ENCODE measurements at places on chromosomes 7 and 10. TPM values are rescaled to one million over a fixed set of nuclear protein-coding genes. Genes with fewer than 3 reads are reported as not detected.

- H3K4me3 ChIP-seq = no peak overlapping the region
- no peaks in the 10 kb centered on the region for H3K27me3 ChIP-seq
- DNase-seq = no peak
- H3K36me3 ChIP-seq = no peaks in the 10 kb centered on the region
- H3K27ac ChIP-seq = no peak overlapping the region
These were observed 62.0 kb upstream of the EGFR start for GRCh38 chr7:54956865-54957264.

DNA sequence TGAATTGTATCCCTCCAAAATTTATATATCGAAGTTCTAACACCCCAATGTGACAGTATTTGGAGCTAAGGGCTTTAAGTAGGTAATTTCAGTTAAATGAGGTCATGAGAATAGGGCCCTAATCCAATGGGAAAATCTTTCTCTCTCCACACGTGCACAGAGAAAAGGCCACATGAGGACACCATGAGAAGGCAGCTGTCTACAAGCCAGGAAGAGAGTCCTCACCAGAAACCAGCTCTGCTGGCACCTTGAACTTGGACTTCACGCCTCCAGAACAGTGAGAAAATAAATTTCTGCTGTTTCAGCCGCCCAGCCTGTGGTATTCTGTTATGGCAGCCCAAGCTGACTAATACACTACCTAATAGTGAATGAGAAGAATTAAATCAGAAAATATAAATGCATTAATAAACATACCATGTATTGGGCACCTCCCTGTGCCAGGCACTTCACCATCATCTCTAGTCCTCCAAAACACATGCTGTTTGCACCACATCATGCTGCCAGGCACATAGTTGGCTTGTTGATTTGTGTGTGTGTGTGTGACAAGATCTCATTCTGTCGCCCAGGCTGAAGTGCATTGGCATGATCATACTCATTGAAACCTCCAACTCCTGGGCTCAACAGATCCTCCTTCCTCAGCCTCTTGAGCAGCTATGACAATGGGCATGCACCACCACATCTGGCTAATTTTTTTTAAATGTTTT is 9.1 kb upstream of the TOMM7 start:
- H3K4me3 ChIP-seq = no peak overlapping the region
- DNase-seq = no peak

DNA sequence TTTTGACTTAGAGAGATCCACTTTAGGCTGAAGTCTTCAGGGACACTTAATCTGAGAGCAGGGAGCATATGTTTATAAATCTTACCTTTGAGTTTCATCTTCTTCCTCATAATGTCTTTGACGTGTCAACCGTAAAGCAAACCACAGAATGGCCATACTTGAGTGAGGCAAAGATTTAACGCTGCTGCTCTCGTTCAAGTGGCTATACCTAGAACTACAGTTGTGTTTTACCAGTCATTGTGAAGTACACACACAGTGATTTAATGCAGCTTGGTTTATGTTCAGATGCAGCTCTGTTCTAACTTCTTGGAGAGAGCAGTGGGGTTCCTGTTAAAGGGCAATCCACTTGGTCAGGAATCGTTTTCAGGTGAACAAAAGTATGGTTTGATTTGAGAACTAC is 39.9 kb upstream of the GOT1 start:
- H3K4me3 ChIP-seq = no peak overlapping the region
- DNase-seq = no peak
- no peak overlapping the region for H3K27ac ChIP-seq
- H3K27me3 ChIP-seq = no peaks in the 10 kb centered on the region
- H3K4me1 ChIP-seq = no peaks in the 10 kb centered on the region

The CDC14C gene
- not detected for total RNA-seq

DNA sequence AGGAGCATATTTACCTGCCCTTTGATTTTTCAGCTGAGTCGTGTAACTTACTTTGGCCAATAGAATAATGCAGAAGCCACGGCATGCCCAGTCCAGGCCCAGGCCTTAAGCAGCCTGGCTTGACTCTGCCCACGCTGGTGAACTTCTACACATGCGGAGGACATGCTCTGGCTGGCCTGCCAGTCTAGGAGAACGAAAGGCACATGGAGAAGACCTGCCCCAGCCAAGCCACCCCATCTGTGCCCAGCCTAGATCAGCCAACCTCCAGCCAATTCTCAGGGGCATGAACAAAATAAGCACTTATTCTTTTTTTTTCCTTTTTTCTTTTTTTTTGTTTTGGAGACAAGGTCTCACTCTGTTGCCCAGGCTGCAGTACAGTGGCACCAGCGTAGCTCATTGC is 112.7 kb upstream of the NANOS1 start:
- no peak for DNase-seq
- H3K4me3 ChIP-seq = no peak overlapping the region
- H3K27me3 ChIP-seq = no peaks in the 10 kb centered on the region
- no peak overlapping the region for H3K27ac ChIP-seq
- no peaks in the 10 kb centered on the region for H3K4me1 ChIP-seq
- no peaks in the 10 kb centered on the region for H3K36me3 ChIP-seq

- no peak overlapping the region for H3K4me3 ChIP-seq
- no peaks in the 10 kb centered on the region for H3K36me3 ChIP-seq
- H3K27ac ChIP-seq = no peak overlapping the region
- H3K4me1 ChIP-seq = no peaks in the 10 kb centered on the region
- DNase-seq = no peak
These were observed 77.0 kb downstream of the SNX13 start for GRCh38 chr7:17863095-17863808.

The HOXA1 gene
- 2.0 TPM for total RNA-seq

DNA sequence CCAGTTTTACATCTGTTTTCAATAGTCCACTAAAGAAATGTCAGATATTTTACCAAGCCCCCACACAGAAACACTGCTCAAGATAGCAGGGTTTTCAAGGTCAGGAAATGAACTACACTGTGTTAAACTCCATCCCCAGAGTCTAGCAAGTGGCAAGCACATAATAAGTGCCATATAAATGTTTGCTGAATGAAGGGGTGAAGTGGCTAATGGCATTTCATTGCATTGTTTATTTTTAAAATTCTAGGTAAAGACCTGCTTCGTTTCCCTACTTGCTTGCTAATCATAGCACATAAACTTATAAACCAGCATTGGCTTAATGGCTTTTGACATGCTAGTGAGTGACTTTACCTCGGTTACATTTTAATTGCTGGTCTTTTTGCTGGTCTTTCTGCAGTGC is 322.6 kb downstream of the GRID1 start:
- DNase-seq = no peak
- no peak overlapping the region for H3K27ac ChIP-seq
- no peaks in the 10 kb centered on the region for H3K27me3 ChIP-seq
- no peaks in the 10 kb centered on the region for H3K36me3 ChIP-seq

- no peaks in the 10 kb centered on the region for H3K36me3 ChIP-seq
- H3K4me3 ChIP-seq = no peak overlapping the region
- H3K27ac ChIP-seq = no peak overlapping the region
- no peaks in the 10 kb centered on the region for H3K4me1 ChIP-seq
These were observed 86.3 kb downstream of the PALS2 start for GRCh38 chr7:24659505-24659904.

DNA sequence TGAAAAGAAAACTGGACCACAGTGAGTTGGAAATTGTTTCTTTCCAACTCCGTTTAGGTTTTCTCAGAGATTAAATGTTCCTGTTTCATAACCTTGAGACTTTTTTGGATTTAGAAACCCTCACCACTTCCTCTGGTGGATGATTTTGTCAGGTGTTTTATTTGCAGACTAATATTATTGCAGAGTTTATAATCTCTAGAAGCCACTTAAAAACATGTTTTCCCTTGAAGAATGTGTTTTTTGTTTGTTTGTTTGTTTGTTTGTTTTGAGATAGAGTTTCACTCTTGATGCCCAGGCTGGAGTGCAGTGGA is 520 bp upstream of the MICU1 start:
- H3K4me3 ChIP-seq = peak overlapping the region; percentile 76
- peak overlapping the region; percentile 88 for H3K27ac ChIP-seq
- H3K27me3 ChIP-seq = no peaks in the 10 kb centered on the region
- H3K36me3 ChIP-seq = no peaks in the 10 kb centered on the region
- H3K4me1 ChIP-seq = no peaks in the 10 kb centered on the region
- DNase-seq = no peak

The ANKRD7 gene
- not detected for total RNA-seq

DNA sequence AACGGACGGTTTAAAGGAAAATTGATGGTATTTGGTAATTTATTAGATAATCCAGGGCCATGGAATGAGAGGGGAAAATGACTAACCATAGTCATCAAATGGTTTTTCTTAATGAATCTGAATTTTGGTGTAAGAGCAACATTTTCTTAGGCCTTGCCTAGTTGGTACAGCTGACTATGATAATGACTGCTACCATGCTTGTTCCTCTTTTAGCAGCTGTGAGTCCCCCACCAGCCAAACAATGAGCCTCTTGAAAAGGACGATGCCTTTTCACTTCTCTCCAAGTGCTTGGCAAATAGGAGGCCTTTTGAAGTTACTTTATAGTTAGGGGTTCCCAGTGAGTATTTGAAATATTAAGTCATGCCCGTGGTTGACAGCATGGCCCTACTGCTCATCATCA is 53.0 kb downstream of the TRUB1 start:
- H3K27me3 ChIP-seq = no peaks in the 10 kb centered on the region
- H3K36me3 ChIP-seq = no peaks in the 10 kb centered on the region
- no peak for DNase-seq
- no peak overlapping the region for H3K27ac ChIP-seq
- H3K4me3 ChIP-seq = no peak overlapping the region

DNA sequence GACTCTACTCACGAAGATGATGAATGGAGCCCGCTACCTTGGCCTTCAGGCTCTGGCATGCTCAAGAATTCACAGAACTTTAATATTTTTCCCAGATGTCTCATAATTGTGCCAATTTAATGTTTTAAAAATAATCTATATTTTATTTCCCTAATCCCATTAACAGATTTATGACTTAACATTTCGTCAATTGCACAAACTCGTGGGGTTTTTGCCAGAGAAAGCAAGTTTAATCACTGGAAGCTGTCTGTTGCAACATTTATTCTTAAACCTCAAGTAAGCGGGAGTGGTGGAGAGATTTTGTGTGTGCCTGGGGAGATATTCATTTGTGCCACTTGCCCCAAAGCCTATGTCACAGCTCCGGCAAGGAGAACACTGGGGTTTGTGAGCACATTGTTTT is 117.9 kb downstream of the TEX36 start:
- no peaks in the 10 kb centered on the region for H3K27me3 ChIP-seq
- no peak overlapping the region for H3K4me3 ChIP-seq
- no peaks in the 10 kb centered on the region for H3K36me3 ChIP-seq
- no peak overlapping the region for H3K27ac ChIP-seq
- H3K4me1 ChIP-seq = no peaks in the 10 kb centered on the region

The MEOX2 gene
- total RNA-seq = 9.5 TPM

DNA sequence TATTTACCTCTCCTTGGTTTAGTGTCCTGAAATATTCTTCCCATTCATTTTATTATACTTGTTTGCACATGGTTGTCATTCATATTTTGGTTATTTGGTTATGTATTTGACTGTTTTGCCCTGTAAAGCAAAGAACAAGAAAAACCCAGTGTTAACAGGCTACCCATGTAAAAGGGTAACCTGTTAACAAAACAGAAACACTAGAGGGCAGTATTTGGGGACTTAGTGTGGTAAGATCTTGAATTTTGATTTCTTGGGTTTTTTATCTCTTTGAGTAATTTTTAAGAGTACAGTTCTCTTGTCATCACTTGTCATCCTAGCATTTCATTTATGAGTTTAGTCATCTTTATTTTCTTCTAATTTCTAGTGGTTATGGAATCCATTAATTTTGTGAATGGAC is 51.3 kb downstream of the POLL start:
- no peaks in the 10 kb centered on the region for H3K27me3 ChIP-seq
- no peak overlapping the region for H3K27ac ChIP-seq
- H3K36me3 ChIP-seq = no peaks in the 10 kb centered on the region
- no peak overlapping the region for H3K4me3 ChIP-seq
- DNase-seq = no peak

- H3K4me1 ChIP-seq = no peaks in the 10 kb centered on the region
- no peak overlapping the region for H3K4me3 ChIP-seq
- H3K36me3 ChIP-seq = no peaks in the 10 kb centered on the region
- no peak for DNase-seq
- H3K27me3 ChIP-seq = no peaks in the 10 kb centered on the region
These were observed 150.2 kb downstream of the NSUN6 start for GRCh38 chr10:18501198-18501597.

- no peak overlapping the region for H3K4me3 ChIP-seq
- no peak for DNase-seq
- no peaks in the 10 kb centered on the region for H3K36me3 ChIP-seq
- no peaks in the 10 kb centered on the region for H3K27me3 ChIP-seq
- no peak overlapping the region for H3K27ac ChIP-seq
- no peaks in the 10 kb centered on the region for H3K4me1 ChIP-seq
These were observed 44.1 kb upstream of the ZNRF2 start for GRCh38 chr7:30240106-30240800.

- H3K27ac ChIP-seq = no peak overlapping the region
- H3K36me3 ChIP-seq = no peaks in the 10 kb centered on the region
- H3K27me3 ChIP-seq = no peaks in the 10 kb centered on the region
- H3K4me3 ChIP-seq = no peak overlapping the region
- no peaks in the 10 kb centered on the region for H3K4me1 ChIP-seq
- DNase-seq = no peak
These were observed 111.8 kb upstream of the CNTNAP2 start for GRCh38 chr7:146004805-146005204.

The SFTPA1 gene
- total RNA-seq = not detected

The SSC4D gene
- total RNA-seq = not detected

DNA sequence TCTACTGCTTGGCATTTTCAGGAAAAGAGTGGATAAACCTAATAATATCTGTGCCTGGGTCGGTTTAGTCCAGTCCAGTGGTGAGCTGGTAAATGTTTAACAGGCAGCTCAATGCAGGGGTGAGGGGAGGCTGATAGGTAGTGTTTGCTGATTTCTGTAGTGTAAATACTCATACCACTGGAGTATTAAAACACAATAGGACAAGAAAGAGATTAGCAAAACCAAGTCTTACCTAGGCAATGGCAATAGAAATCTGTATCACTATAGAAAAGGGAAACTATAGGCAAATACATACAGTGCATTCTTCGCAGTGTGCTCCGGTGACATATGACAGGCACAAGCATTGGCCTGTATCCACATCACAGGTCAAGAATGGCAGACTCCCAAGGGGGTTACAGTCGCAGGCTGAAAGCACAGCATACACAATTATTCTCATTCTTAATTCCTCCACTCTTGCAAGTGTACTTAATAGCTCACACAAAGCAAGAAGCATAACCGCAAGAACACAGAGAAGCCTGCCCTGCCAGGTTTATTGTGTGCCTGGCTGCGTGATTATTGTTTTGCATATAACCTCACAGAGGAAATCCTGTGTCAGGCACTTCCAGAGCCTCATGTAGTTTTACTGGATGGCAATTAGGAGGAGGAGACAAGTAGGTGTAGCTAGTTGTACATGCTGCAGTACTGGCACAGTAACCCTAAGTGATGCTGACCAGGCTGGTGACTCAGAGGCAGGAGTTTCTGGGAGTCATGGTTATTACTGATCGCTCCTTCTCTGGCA is 35.0 kb downstream of the LAMB4 start:
- H3K4me3 ChIP-seq = no peak overlapping the region
- H3K27me3 ChIP-seq = no peaks in the 10 kb centered on the region
- no peaks in the 10 kb centered on the region for H3K36me3 ChIP-seq
- no peaks in the 10 kb centered on the region for H3K4me1 ChIP-seq
- peak overlapping the region; percentile 36 for H3K27ac ChIP-seq

All from uterus (tissue), 4 donors.